Stimulated activated CD4-positive, alpha-beta T cell treated with anti-CD3 and anti-CD28 coated beads, Interleukin-4, amount 100 ng/mL, for 48 hours (primary cell): ENCODE measurements at places on chromosomes 11 and 22.

DNA sequence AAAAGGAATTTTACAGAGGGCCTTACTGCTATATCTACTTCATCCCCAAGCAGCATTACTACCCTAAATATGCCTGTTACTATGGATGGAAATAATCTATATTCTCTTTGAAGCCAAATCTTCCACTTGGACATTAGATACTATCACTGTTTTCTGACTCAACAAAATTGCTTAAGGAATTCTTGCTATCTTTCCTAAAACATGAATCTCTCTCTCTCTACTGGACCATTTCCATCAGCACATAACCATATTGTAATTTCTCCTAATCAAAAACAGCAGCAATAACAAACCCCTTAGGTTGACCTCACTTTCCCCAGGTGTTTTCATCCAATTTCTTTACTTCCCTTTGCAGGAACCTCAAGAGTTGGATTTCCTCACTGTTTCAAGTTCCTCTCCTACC is 67.9 kb upstream of the BLID start:
- no peak for DNase-seq

DNA sequence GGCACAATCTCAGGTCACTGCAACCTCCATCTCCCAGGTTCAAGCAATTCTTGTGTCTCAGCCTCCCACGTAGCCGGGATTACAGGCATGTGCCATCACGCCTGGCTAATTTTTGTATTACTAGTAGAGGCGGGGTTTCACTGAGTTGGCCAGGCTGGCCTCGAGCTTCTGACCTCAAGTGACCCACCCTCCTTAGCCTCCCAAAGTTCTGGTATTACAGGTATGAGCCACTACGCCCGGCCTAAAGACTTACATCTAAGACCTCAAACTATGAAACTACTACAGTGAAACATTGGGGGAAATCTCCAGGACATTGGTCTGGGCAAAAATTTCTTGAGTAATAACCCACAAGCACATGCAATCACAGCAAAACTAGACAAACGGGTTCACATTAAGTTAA is 13.8 kb upstream of the FAM181B start:
- no peak for DNase-seq

DNA sequence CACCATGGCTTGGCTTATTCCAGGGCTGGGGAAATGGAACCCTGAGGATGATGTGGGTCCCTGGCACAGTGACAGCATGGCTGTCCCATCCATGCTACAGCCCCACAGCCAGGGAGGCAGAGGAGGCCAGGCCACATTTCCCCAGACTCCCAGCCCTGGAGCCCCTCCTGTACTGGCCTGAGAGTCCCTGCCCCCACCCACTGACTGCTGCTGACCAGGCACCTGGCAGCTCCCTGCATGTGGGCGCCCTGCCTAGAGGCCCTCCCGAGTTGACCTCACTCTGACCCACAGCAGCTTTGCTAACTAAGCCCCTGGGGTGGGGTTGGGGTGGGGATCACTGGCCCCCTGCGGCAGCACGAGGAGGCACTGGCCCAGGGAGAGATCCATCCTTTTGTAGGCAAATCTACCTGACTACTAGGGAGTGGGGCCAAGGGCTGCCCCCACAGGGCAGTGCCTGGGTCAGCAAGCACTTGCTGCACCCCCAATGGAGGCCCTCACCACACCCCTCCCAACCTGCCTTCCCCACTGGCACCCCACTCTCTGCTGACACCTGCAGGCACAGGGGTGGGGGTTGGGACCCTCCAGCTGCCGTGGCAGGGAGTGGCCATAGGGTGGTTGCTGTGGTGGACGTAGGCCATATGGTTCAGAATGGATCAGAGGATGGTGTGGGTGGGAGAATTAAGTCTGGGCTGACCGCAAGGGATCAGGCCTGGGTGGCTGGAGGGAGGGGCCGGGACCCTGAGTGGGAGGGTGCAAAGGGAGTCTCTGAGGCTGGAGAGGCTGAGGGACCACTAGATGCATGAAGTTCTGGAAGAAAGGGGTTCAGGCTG is 17.4 kb downstream of the ARVCF start:
- no peak for DNase-seq

- DNase-seq = no peak
These were observed 66.1 kb downstream of the ARHGAP42 start for GRCh38 chr11:100753172-100753543.

DNA sequence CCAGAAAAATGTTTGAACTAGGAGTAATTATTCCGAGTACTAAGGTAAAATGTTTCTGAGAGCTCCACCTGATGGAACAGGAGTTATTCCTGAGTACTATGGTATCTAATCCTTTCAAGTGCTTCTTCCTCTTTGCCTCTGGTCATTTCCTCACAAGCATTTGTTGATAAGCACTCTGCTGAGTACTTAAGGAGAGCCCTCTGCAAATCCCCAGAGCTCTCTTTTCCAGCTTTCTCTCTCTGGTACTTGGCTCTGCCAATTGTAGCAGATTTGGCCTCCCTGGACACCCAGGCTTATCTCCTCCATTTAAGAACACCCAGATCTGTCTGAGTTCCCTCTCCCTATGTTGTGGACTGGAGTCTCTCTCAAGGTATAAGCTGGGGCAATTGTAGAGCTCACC is 457.0 kb downstream of the MN1 start:
- no peak for DNase-seq

DNA sequence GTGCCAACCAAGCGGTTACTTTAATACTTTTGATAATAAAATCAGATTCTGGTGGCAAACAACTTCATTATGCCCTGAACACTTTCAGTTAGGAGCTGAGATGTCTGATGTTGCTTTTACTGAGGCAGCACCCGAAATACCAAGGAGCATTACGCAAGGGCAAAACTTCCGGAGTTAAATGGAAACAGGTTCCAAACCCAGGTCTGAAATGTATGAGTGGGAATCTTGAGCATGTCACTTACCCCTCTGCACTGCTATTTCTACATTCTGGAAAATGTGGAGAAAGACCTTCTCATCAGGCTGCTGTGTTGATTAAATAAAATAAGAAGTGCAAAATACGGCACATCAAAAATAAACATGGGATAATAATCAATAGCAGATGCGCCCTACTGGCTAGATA is 315.1 kb downstream of the LARGE1 start:
- no peak for DNase-seq

GRCh38 chr11:77067861-77068443 is 1.2 kb downstream of the CAPN5 start:
- no peak for DNase-seq

DNA sequence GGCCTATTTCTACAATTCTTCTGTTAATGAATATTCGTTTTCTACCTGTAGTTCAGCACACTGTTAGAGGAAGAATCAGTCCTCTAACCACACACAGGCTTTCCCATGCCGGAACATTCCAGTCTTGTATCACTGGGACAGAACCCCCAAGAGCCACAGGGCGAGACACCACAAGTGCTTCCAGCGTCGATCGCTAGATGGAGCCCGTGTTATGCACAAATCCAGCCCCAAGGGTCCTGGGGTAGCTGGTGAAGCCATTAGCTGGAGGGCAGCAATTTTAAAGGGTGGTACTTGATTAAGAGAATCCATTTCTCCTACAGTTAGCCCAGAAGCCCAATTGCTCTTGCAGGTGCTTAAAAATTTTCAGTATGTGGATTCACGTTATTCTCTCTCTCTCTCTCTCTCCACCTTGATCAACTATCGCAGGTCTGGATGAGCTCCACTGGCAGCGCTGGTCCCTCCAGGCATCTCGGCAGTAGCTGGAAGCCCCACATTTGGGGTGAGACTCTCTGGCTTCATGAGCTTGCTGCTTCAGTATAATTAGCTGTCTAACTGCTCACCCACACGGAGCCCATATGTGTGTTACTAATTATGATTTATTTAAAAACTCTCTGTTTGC is 148.2 kb upstream of the SNX19 start:
- DNase-seq = peak; percentile 4

- no peak for DNase-seq
These were observed 26.4 kb downstream of the ARVCF start for GRCh38 chr22:19990188-19990587.

DNA sequence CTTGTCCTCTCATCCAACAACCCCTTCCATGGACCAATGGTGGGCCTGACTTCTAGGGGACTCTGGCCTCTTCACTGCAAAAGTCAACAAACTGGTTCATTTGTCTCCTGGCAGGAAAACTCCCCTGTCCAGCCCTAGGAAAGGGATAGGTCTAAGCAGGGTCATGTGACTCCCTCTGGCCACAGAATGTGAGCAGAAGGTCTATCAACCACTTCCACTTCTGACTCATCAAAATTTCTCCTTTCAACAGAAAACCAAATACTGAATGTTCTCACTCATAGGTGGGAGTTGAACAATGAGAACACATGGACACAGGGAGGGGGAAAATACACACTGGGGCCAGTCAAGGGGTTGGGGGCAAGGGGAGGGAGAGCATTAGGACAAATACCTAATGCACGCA is 1.3 kb upstream of the ISX start:
- DNase-seq = peak; percentile 1

- DNase-seq = no peak
These were observed 1275.9 kb downstream of the BRD1 start for GRCh38 chr22:48551716-48552268.

DNA sequence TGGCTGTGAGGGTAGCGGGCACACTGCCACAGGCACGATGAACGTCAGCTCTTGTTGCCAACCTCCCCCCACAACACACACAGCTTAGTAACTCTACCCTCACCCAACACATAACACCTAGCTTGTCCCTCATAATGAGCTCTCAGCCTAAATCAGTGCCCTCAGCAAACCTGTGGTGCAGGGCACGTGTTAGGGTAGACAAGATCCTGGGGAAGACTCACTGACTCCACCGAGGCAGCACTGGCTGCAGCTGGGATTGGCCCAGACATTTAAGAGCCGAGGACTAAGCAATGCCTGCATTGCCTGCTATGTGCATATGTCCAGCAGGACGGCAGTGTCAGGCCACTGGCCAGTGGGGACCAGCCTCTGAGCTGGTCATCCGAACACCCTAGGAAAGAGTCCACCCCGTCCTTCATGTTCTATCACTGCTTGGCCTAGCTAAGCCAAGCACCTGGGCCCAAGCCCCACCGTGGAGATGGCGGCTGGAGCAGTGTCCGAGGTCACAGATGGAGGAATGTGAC is 32.9 kb upstream of the TRIM29 start:
- no peak for DNase-seq

- DNase-seq = peak; percentile 28
These were observed 4.4 kb downstream of the SLC2A11 start for GRCh38 chr22:23862103-23862502.

DNA sequence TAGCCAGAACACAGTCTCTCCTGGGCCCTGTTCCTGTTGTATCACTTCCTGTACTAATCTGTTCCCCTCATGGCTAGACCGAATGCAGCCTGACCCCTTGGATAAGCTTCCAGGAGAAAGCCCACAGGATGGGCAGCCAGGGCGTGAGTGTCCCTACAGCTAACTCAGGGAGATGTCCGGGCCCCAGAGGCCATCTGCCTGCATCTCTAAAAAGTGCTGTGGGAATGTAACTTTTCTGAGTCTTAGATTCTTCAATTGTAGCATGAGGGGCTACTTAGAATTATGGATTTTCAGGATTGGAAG is 7.7 kb upstream of the MALAT1 start:
- no peak for DNase-seq

- no peak for DNase-seq
These were observed 282.7 kb upstream of the CCDC179 start for GRCh38 chr11:23143022-23143421.

GRCh38 chr11:68076371-68077042 is 37.7 kb downstream of the TCIRG1 start:
- DNase-seq = no peak

DNA sequence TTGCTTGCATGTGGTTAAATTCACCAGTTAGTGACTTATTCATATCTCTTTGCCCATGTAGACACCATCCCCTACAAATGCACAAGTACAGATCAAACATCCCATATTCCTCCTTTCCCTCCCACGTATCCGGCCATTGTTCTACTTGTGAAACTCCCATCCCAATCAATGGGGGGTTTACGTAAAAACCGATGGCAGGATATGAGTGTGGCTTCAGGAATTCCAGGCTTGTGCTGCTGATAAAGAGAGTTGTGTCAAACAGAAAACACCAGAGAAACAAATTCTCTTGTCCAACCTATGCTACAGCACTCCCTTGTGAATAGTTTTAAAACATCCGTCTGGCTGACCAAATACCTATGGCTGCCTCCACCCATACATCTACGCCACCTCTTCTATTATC is 15.5 kb downstream of the FLI1 start:
- DNase-seq = no peak

DNA sequence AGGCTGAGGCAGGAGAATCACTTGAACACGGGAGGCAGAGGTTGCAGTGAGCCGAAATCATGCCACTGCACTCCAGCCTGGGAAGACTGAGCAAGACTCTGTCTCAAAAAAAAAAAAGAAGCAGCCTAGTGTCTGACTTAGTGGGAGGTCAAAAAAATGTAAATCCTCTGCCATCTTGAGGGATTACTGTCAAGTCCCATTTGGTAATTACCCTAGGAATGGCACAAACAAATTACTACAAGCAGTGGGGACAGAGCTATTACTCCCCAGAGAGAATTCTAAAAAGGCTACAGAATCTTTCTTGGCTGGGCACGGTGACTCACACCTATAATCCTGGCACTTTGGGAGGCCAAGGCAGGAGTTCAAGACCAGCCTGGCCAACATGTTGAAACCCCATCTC is 3.8 kb downstream of the SERPING1 start:
- DNase-seq = no peak

DNA sequence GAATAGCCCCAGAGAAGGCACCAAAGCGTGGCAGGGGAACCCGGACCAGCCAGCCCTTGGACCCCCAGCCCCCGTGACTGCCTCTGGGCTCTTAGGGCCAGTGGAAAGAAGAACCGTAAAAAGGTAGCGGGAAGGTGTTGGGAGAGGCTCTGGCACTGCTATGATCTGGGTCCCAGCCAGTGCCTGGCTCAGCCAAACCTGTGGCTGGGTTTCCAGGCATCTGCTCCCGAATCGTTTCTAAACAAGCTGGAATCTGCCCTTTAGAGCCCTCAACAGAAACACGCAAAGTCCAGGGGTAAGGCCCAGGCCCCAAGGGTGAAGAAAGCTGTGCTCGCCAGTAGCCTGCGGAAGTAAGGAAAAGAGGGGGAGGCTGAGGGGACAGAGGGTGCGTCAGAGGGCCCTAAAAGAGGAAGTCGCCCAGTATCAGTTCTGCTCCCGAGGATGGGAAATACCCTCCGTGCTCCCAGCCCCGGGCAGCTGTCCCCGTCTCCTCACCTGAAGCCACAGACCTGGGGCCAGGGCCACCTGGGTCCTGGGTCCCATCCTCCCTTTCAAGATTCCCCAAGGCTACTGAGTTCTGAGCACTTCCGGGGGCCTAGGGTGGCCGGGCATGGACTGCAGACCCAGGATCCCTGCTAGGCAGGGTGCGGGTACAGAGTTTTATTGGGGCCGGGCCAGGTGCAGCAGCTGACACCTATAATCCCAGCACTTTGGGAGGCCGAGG is 24.7 kb downstream of the IL10RA start:
- DNase-seq = no peak

GRCh38 chr11:122803716-122804115 is 34.6 kb upstream of the CRTAM start:
- DNase-seq = no peak

DNA sequence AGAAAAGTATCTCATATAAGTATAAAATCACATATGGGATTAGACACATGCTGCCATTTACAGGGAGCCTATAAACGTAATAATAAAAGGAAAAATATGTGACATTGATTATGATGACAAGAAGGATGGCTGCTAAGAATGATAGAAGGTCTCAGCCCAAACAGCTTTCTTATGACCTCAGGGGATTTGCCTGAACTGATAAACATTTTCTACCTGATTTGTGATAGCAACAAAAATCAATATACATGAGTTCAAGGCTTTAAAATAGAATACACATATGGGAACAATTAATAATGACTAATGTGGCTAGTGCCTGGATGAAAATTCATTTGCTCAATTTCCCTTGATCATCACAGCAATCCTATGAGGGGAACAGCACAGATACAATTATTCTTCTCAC is 636.8 kb upstream of the CCDC90B start:
- DNase-seq = no peak
